ENCODE measurements at places on chromosomes 7 and 10.

GRCh38 chr7:14751461-14751860, 151.1 kb downstream of the DGKB start:
- DNase-seq: no peak

GRCh38 chr10:113457408-113457807, 95.4 kb upstream of the HABP2 start:
- no peak for DNase-seq

DNA sequence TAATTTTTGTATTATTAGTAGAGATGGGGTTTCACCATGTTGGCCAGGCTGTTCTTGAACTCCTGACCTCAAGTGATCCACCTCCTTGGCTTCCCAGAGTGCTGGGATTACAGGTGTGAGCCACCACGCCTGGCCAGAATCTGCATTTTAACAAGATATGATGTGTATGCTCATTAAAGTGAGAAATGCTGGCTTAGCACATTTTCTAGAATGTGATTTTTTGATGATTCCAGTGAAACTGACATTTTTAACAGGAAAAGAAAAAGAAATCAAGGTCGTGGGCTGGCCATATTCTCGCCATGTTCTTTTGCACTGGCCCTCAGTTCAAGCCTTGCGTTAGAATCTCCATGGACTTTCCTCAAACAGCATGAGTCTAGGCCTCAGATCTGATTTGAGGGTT, 18.1 kb upstream of the TPST1 start:
- no peak for DNase-seq

- no peak for DNase-seq
Observed at GRCh38 chr7:94335586-94335985, 59.1 kb upstream of the COL1A2 start.

- DNase-seq: no peak
Observed at GRCh38 chr10:70984986-70985722, 96.8 kb upstream of the PCBD1 start.

DNA sequence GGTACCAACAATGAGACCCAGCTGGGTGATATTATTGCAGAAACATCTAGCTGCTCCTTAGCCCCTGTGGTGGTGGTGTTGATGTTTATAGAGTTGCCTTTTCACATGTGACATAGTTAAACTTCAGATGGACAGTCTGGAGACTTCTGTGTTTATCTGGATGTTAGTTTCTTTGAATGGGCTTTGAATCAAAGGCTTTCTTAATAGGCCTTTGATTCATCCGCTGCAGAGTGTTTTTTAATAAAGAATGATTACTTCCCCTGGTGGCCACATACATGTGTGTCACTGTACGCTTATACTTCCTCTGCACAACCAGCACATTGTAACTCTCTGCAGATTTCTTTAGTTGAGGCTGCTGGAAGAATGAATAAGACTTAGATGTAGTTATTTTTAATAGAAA, 221.0 kb downstream of the DYNC1I1 start:
- DNase-seq: no peak

Data from A172 (cell line).